ENCODE measurements at places on chromosomes 11 and 22.

DNA sequence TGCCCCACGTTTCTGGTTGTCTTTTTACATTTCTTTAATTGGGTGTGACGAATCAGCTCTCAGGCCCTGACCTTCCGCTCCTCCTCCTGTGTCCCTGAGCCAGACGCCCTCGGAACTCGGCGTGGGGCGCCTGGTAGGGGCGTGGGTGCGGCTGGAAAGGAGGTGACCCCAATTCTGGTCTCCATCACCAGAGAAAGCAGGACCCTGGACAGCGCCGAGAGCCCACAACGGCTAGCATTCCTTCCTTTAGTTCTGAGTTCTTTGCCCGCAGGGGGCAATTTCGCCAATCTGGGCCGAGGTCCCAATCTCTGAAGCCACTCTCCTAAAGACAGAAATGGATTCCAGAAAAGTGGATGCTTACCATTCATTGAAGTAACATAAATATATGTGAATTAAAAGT lies 11.7 kb upstream of the RBMXL2 start:
- H3K36me3 ChIP-seq = no peaks in the 10 kb centered on the region
- DNase-seq = no peak
- no peak overlapping the region for H3K4me3 ChIP-seq
- H3K27me3 ChIP-seq = no peaks in the 10 kb centered on the region
- no peaks in the 10 kb centered on the region for H3K4me1 ChIP-seq

DNA sequence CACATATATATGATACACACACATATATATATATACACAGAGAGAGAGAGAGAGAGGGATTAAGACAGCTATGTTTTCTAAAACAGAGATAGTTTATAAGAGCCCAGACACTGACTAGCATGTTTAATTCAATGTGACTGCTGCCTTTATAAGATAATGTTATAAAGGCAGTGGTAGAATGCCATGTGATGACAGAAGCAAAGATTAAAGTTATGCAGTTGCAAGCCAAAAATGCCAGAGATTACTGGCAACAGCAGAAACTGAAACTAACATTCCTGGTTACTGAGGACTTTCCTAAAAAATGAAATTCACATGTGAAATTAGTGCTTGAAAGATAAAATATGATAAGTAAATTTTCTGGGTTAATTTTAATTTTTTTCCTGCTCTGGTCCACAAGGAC lies 1888.9 kb downstream of the LRRC4C start:
- no peaks in the 10 kb centered on the region for H3K4me1 ChIP-seq
- no peaks in the 10 kb centered on the region for H3K27me3 ChIP-seq
- no peaks in the 10 kb centered on the region for H3K36me3 ChIP-seq
- H3K4me3 ChIP-seq = no peak overlapping the region
- DNase-seq = no peak
- no peak overlapping the region for H3K27ac ChIP-seq

DNA sequence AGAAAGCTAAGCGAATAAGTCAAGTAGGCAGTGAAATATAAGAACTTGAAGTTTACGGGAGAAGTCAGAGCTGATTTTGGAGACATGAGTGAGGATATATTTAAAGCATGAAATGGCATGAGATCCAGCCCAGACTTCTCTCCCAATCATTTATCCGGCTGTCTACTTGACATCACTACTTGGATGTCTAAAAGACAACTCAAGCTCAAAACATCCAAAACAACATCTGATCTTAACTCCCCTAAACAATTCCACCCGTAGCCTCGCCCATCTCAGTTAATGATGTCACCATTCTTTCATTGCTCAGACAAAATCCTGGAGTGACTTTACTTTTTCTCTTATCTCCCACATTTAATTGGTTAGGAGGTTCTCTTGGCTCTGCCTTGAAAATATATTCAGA lies 44.5 kb downstream of the WEE1 start:
- no peak overlapping the region for H3K4me3 ChIP-seq
- peak overlapping the region; percentile 56 for H3K27ac ChIP-seq
- DNase-seq = no peak
- H3K36me3 ChIP-seq = no peaks in the 10 kb centered on the region
- peaks cover 9% of the 10 kb centered on the region for H3K4me1 ChIP-seq

DNA sequence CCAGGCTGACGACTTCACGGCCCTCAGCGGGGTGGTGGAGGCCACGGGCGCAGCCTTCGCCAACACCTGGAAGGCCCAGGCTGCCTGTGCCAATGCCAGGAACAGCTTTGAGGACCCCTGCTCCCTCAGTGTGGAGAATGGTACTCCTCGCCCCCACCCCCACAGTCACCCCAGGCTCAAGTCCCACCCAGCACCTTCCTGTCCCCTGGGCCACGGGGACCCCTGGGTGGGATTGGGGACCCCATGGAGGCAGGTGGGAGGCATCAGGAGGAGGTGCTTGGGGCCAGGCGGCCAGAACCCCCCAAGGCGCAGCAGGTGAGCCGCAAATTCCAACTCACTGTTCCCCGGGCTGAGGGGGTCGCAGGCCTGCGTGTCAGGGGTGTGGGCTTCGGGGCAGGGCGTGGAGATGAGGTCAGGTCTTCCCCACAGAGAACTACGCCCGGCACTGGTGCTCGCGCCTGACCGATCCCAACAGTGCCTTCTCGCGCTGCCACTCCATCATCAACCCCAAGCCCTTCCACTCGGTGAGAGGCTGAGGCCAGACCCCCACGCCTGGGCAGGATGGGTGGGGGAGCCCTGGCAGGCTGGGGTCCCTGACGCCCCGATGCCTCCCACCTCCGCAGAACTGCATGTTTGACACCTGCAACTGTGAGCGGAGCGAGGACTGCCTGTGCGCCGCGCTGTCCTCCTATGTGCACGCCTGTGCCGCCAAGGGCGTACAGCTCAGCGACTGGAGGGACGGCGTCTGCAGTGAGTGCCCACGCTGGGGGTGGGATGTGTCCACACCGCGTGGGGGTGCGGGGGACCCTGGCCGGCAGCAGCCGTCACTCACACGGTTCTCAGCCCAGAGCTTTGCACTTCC lies 9.4 kb downstream of the MUC5B start:
- H3K27ac ChIP-seq = no peak overlapping the region
- H3K4me3 ChIP-seq = no peak overlapping the region
- no peaks in the 10 kb centered on the region for H3K4me1 ChIP-seq
- no peaks in the 10 kb centered on the region for H3K27me3 ChIP-seq

- no peak overlapping the region for H3K27ac ChIP-seq
- peaks cover 57% of the 10 kb centered on the region for H3K36me3 ChIP-seq
- H3K27me3 ChIP-seq = no peaks in the 10 kb centered on the region
- no peaks in the 10 kb centered on the region for H3K4me1 ChIP-seq
- DNase-seq = no peak
These were observed 60.6 kb downstream of the CABIN1 start for GRCh38 chr22:24071686-24072085.

- no peak overlapping the region for H3K4me3 ChIP-seq
- H3K4me1 ChIP-seq = no peaks in the 10 kb centered on the region
- no peak overlapping the region for H3K27ac ChIP-seq
- peaks cover 53% of the 10 kb centered on the region for H3K27me3 ChIP-seq
These were observed 11.1 kb downstream of the IGF2 start for GRCh38 chr11:2128130-2128510.

DNA sequence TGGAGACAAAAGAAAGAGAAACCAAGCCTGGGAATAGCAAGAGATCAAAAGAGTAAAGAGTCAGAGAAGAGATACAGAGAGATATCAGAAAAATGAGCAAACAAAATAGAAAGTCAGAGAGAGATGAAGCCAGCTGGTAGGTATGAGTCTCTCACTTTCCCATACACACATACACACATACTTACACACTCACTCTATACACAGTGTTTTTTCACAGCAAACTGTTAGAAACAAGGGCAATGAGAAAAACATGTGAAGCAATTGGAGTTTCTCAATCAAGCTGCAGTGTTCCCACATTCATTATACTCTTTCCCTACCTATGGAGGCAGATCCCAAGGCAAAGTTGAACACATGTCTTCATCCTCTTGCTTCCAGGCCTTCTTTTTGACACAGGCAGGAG lies 2.6 kb upstream of the NLRP10 start:
- H3K4me1 ChIP-seq = no peaks in the 10 kb centered on the region
- no peak overlapping the region for H3K27ac ChIP-seq
- no peak for DNase-seq
- no peaks in the 10 kb centered on the region for H3K36me3 ChIP-seq
- no peaks in the 10 kb centered on the region for H3K27me3 ChIP-seq
